ENCODE measurements at places on chromosomes 3 and 15. TPM values are rescaled to one million over a fixed set of nuclear protein-coding genes. Genes with fewer than 3 reads are reported as not detected.

Gene CGNL1
- 1.1 TPM for total RNA-seq

Gene CHRD
- total RNA-seq: 7.0 TPM

Gene NMB
- total RNA-seq: not detected

DNA sequence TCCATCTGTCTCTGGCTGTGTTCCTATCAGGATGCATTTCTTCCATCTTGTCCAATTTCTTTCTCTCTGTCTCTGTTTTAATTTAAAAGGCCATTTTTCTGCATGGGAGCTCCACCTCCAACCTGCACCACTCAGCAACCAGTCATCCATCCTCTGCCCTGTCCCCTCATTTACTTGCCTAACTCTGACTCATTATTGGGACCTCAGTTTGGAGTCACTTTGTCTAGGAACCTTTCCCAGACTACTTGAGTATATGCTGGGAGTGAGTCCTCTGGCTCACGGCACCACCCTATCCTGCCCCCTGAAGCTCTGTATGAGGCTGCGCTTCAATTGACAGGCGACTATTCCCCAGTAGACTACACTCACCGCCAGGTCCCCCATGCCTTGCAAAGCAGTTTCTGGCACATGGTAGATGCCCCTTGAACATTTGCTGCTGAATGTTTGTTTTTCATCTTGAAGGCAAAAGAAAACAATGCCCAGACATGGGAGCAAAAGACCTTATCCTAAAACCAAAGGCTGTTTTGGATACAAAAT, 513.3 kb upstream of the CFAP20DC start:
- no peak overlapping the region for H3K4me3 ChIP-seq
- H3K27me3 ChIP-seq: no peaks in the 10 kb centered on the region
- H3K4me1 ChIP-seq: no peaks in the 10 kb centered on the region
- no peak overlapping the region for H3K27ac ChIP-seq
- H3K36me3 ChIP-seq: no peaks in the 10 kb centered on the region
- DNase-seq: no peak

- peaks cover 45% of the 10 kb centered on the region for H3K4me1 ChIP-seq
- H3K36me3 ChIP-seq: no peaks in the 10 kb centered on the region
- no peak for DNase-seq
- H3K27ac ChIP-seq: no peak overlapping the region
Measured at GRCh38 chr15:98722645-98723044, 74.3 kb downstream of the IGF1R start.

DNA sequence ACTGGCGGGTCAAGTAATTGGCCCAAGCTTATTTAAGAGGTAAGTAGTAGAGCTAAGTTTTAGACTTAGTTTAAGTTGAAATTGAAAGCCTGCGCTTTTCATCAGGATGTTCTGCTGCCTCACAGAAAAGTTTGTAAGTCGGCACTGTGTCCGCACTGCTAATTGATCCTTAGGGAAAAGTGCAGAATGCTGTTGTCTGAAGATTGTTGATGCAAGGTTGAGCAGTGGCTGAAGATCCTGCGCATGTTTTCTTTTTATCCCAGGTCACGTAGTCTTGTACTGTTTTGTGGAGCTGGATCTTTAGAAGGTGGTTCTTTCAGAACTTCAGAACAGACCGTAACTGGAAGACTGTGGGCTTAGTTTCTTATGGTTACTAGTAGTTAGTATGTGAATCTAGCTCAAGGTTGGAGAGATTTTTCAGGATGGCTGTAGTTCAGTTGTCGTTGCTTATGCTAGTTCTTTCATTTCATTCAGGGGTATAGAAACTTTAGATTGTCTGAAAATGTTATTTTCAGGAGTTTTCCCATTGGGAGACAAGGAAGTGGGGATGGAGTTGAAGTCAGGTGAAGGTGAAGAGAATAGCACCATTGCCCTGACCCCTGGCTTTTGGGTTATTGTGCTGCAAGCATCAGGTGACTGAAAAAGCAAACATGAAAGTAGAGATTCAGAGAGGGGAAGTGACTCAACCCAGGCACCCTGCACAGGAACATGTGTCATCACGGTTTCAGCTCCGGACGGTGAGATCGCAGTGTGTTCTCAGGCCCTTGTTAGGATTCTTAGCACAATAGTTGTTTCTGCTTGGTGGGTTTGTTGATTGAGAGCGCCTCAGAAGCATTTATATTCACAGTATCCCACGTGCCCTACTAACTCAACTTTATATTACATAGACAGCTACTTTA, 32.8 kb downstream of the AKAP13 start:
- H3K4me1 ChIP-seq: peaks cover 4% of the 10 kb centered on the region
- H3K27ac ChIP-seq: peak overlapping the region; percentile 53
- no peak overlapping the region for H3K4me3 ChIP-seq
- H3K27me3 ChIP-seq: no peaks in the 10 kb centered on the region
- peak; percentile 77 for DNase-seq

DNA sequence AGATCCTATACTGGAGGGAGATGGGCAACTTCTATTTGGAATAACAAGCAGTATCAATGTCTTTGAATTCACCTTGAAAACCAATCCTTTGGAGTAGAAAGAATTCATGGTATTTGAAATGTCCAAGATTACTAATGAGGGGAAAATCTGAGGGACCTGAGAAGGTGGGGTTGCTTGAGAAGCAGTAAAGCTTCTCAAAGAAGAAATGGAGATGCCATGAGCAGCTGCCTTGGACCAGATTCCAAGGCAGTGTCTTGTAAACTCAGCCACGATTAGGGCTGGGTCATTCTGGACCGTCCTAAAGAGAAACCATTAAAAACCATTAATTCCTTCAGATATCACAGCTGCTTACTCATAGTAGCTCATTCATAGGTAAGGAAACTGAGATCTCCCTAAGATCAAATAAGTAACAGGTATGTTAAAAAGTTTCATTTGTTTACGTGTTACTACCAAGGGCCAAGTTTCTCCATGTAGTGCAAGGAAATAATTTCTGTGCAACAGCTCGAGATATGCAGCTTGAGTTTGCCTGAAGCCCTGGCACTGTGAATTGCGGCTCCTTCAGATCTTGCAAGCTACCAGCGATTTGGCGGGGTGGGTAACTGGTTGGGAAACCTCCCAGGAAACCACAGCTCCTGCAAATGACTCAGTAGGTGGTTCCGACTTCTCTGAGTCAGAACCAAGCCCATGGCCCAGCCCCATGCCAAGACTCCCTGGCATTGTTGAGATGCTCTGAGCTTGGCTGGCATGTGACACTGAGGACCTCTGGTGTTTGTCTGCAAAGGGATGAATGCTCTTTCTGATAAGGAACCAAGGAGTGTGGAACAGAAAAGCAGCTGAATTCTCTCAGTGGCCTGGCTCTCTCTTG, 296.8 kb downstream of the RORA start:
- H3K36me3 ChIP-seq: no peaks in the 10 kb centered on the region
- H3K27ac ChIP-seq: no peak overlapping the region
- H3K4me3 ChIP-seq: no peak overlapping the region
- H3K4me1 ChIP-seq: peaks cover 8% of the 10 kb centered on the region

DNA sequence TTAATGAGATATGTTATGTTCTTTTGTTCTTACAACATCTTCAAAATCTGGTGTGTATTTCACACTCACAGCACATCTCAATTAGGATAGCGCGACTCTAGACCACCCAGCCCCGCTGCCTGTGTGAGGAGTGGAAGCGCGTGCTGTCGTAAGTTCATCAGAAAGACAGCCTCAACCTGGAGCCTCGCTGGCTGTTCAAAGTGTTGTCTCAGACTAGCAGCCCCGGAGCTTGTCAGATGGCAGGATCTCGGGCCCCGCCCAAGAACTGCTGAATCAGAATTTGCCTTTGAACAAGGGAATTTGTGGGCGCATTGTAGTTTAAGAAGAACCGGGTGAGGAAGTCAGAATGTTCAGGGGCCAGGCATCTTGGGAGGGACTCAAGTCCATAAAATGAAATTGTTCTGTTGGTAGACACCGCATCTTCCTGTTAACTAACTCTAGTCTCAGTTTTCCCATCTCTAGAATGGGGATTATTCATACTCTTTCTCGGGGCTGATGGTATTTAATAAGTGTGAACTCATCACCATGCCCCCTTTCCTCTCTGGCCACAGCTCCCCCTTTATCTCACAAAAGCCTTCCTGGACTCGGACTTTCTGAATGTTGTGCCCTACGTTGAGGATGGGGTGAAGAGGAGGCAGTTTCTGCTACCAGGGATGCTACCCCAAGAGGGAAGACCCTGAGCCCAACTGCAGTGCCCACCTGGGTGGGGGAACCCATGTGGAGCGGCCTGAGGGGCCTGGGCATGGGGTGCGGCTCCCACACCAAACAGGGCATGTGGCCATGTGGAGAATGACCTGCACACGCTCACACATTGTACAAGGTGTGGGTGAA, 40.4 kb downstream of the BHLHE40 start:
- H3K36me3 ChIP-seq: no peaks in the 10 kb centered on the region
- no peaks in the 10 kb centered on the region for H3K27me3 ChIP-seq
- H3K4me3 ChIP-seq: no peak overlapping the region
- peaks cover 27% of the 10 kb centered on the region for H3K4me1 ChIP-seq

DNA sequence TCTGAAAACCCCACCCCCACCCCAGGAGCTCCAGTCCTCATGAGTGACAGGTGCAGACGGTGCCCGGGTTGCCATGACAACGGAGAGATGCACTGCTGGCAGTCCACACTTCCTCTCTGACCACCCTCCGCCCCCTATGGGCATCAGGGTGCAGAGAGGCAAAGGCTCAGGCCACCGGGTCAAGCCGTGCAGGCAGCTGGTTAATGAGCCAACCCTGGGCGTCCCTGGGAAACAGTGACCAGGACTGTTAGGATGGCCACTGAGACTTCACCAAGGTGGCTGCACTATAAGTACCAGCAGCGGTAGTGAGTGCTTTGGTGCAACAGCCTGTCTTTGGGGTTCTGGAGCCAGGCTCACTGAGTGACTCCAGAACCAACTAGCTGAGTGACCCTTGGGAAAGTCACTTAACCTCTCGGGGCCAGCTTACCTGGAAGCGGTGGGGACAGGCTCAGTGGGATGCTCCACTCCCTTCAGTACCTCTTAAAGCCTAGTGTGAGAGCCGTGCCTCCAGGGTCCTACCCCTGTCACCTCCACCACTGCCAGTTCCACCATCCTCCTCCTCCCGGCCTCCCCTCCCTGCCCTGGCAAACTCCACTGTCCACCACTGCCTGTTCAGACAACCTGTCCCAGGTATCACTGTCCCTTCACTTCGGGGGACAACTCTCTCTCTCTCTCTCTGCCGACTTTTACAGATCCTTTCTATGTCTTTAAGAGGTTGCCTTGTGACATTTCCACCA, 121.0 kb upstream of the PRR20G start:
- H3K4me3 ChIP-seq: no peak overlapping the region
- no peak for DNase-seq
- H3K4me1 ChIP-seq: no peaks in the 10 kb centered on the region
- no peaks in the 10 kb centered on the region for H3K36me3 ChIP-seq
- H3K27ac ChIP-seq: no peak overlapping the region

DNA sequence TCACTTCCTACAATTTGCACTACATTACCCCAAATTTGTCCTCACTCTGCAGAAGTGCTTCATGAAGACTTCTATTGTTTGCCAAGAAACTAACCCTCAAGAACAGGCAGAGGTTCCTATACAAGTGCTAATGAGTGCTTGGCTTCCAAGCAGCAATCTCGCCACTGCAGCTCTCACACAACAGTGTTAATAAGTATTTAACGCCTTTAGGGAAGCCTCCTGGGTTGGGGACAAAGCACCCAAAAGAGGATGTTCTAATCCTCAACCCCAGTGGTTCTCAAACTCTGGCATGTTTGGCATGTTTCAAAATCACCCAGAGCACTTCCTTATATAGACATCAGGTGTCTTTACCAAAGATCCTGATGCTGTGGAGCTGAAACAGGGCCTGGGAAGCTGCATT, 64.6 kb downstream of the ZIC4 start:
- H3K36me3 ChIP-seq: no peaks in the 10 kb centered on the region
- H3K27ac ChIP-seq: no peak overlapping the region
- no peaks in the 10 kb centered on the region for H3K4me1 ChIP-seq
- no peak for DNase-seq
- H3K27me3 ChIP-seq: no peaks in the 10 kb centered on the region
- no peak overlapping the region for H3K4me3 ChIP-seq
